ENCODE measurements at places on chromosomes 7 and 10.

DNA sequence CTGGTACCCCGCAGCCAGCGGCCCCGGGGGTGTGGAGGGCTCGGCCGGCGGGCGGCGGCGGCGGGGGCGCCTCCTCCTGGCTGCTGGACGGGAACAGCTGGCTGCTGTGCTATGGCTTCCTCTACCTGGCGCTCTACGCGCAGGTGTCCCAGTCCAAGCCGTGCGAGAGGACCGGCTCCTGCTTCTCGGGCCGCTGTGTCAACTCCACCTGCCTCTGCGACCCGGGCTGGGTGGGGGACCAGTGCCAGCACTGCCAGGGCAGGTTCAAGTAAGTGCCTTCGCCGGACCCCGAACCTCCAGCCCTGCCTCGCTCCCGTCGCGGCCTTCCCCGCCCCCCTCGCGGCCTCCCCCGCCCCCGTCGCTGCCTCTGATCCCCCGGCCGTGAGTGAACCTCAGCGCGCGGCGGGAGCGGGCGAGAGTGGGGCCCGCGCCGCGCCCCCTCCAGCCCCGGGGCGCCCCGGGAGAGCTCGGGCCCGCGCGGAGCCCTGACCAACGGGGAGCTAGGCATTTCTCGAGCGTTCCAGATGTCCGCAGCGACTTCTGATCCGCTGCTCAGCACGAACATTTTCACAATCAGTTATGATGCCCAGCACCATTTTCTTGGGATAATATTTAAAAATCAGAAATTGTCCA, 727 bp downstream of the ATRNL1 start:
- no peak for DNase-seq

DNA sequence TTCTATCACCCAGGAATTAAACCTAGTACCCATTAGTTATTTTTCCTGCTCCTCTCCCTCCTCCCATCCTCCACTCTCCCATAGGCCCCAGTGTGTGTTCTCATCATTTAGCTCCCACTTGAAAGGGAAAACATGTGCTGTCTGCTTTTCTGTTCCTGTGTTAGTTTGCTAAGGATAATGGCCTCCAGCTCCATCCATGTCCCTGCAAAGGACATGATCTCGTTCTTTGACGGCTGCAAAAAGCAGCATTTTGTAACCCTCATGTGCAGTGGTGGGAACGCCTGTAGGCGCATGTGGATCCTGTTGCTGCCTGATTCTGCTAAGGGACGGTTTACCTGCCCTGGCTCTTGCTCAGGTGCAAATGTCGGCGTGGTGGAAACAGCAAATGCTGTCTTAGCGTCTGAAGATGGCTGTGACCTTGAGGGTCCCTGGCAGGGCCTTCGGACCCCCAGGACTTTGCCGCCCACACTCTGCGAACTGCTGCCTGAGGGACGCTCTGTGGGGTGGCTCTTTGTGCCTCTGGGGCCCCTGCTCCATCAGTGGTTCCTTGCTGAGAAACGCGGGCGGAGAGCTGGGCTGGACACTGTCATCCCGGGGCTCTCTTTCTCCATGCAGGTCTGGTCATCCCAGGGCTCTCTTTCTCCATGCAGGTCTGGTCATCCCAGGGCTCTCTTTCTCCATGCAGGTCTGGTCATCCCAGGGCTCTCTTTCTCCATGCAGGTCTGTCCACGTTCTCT, 5.6 kb upstream of the MTG1 start:
- DNase-seq, result no peak

DNA sequence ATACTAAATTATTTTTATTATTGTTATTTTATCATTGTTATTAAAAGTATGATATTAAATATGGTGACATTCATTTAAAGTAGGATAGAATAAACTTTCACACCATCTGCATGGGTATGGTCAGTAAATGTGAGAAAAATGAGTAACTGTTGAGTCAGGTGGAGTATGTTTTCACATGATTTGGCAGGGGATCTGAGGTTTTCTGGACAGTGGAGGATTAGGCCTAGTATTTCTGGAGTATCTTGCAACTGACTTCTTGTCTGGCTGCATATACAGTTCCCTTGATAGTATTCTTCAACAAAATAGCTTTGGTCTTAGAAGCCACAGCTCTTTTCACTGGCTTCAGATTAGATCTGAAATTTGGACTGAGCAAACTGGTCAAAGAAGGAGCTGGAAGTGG, 54.5 kb downstream of the GBF1 start:
- no peak for DNase-seq

DNA sequence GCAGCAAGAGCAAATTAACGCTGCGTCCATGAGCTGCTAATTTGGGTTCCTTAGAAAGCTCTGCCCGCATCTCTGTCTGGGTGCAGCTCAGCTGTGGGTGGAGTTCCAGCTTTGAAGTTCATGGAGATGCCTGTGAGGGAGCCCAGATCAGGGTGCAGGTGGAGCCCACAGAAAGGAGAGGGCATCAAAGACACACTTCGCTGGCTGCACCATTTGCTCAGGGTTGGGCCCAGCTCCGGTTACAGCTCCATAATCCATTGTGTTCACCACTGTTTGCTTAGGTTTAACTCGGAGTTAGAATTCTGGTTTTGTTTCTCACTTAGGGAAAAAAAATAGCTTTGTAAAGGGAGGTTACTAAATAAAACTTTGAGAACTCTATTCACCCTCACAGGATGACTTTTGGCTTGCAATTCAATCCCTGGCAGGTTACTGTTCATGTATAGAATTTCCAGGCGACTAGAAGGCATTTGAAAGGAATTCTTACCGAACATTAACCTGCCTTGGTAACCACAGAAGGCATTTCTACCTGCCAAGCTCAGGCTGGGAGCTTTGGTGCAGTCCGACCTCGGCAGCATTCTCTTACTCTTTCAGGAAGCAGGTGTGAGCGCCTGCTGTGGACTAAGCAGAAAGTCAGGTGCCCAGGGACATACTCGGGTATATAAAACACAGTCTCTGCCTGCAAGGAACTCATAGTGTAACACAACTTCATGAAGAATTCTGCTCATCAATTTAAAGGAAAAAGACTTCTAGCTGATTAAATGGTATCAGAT, 179.5 kb upstream of the RNF32 start:
- no peak for DNase-seq

- peak; percentile 32 for DNase-seq
Observed at GRCh38 chr10:103789771-103790201, 65.6 kb downstream of the SH3PXD2A start.

Data from suppressor macrophage treated with lipopolysaccharide for 4 hours (primary cell).